ENCODE measurements at places on chromosomes 6 and 20.

DNA sequence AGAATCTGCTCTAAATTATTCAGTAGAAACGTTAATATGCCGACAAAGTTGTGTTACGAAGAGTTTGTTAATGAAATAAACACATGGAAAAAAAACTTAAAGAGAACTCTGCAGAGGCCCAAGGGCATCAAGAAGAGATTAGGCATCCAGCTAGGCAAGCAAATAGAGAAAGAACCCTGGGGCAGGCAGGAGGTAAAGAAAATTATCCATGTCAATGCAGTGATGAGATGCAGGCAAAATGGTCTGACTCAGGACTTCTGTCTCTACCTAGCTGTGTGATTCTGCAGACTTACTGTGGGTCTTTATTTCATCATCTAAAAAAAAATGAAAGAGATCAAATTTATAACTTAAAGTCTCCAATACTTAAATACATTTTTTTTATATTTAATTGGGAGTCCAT lies 448.0 kb downstream of the HAO1 start:
- DNase-seq = no peak

GRCh38 chr6:85544776-85545175 lies 48.9 kb downstream of the SNX14 start:
- DNase-seq = no peak

GRCh38 chr6:46347669-46348068 lies 143.6 kb downstream of the RCAN2 start:
- DNase-seq = no peak

DNA sequence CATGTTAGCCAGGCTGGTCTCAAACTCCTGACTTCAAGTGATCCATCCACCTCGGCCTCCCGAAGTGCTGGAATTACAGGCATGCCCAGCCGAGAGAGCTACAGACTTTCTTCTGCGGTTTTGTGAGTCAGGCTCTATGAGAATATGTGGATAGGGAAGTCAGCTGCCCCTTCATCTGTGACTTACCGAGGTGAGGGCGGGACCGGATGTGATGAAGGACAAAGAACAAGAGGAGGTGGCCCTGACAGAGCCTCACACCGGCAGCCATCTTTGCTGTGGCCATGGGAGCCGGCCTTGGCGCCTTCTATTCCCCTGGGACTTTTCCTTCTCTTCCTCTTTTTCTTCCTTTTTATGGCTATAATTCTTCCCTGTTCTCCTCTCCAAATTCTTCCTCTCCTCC lies 67.0 kb downstream of the IYD start:
- no peak for DNase-seq

DNA sequence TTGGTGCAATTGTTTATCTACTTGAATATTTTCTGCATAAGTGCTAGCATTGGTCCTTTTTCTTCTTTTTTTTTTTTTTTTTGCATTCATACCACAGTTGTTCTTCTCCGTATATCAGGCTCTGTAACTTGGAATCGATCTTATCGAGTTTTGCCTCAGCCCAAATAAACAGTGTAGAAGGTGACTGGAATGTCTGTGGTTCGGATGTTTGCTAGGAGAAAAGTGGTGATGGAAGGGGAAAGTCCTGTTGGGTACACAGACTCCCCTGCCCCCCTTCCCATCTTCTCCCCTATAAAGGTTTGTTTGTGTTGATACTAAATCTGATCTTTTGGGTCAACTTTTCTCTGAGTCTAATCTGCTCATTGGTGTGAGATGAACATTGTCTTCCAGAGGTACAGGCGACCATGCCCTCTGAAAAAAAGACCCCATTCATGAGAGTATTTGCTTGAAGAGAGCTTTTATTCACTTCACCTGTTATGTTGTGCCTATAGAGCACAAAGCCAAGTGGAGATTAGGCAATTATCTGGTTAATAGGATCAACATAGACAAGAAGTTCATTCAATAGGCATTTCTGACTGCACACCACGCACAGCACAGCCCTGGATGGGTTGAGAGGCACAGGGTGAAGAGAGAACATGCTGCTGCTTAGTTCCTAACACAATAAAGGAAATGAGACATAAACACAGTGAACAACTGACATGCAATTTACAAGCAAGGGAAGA lies 620.0 kb downstream of the PKHD1 start:
- no peak for DNase-seq

DNA sequence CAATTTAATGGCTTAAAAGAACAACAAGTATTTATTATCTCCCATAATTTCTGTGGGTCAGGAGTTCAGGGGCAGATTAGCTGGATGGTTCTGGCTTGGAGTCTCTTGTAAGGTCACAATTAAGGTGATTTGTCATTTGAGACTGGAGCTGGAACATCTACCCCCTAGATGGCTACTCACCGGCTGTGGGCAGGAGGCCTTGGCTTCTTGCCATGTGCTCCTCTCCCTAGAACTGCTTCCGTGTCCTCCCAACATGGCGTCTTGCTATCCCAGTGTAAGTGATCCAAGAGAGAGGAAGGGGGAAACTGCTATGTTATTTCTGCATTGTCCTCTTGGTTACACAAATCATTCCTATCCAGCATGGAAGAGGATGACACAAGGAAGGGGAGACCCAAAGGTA lies 210.2 kb upstream of the ECI2 start:
- DNase-seq = no peak

- DNase-seq = no peak
These were observed 63.7 kb downstream of the PHACTR2 start for GRCh38 chr6:143741480-143741879.

- DNase-seq = no peak
These were observed 22.8 kb downstream of the FYN start for GRCh38 chr6:111850295-111850937.

DNA sequence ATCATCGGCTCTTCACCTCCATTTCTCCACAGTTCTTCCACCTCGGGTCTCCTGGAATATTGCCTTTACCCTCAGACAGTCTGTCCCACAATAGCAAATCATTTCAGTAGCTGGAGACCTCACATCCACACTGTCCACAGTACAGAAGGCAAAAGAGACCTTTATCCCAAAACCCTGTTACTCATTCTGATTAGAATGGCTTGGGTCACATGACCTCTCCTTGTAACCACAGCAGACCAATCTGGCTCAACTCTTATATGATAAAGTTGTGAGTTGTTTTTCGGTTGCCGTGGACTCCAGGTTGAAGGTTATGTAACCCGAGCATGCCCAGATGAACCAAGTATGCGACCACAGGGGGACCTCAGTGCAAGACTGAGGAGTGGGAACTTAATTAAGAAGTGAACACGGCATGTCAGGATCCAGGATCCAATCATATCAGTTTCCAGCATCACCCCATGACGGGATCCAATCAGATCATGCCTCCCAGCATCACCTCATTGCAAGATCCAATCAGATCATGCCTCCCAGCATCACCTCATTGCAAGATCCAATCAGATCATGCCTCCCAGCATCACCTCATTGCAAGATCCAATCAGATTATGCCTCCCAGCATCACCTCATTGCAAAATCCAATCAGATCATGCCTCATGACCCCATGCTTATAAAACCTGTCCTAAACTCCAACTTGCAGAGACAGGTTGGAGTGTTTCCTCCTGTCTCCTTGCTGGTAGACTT lies 68.7 kb downstream of the LY86 start:
- no peak for DNase-seq

DNA sequence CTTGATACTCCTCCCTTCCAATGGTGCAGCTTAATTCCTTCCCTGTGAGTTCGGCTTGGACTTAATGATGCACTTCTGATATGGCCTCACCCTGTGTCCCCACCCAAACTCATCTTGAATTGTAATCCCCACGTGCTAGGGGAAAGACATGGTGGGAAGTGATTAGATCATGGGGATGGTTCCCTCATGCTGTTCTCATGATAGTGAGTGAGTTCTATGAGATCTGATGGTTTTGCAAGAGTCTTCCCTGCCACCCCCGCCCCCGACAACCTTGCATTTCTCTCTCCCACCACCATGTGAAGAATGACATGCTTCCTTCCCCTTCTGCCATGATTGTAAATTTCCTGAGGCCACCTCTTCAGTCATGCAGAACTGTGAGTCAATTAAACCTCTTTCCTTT lies 50.3 kb upstream of the HLA-G start:
- DNase-seq = no peak

DNA sequence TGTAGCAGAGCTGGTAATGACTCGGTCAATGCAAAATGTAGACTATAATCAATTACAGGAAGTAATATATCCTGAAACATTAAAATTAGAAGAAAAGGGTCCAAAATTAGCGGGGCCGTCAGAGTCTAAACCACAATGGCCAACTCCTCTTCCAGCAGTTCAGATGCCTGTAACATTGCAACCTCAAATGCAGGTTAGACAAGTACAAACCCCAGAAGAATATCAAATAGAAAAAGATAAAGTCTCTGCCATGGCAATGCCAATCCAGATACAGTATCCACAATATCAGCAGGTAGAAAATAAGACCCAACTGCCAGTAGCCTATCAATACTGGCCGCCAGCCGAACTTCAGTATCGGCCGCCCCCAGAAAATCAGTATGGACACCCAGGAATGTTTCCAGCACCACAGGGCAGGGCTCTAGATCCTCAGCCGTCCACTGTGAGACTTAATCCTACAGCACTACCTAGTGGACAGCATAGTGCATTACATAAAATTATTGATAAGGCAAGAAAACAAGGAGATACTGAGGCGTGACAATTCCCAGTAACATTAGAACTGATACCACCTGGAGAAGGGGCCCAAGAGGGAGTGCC lies 158.4 kb downstream of the GPX5 start:
- no peak for DNase-seq

- DNase-seq = no peak
These were observed 18.3 kb upstream of the MBOAT1 start for GRCh38 chr6:20230401-20231119.

- DNase-seq = no peak
These were observed 43.3 kb upstream of the TNFRSF21 start for GRCh38 chr6:47352966-47353365.

GRCh38 chr6:7268816-7269555 lies 44.0 kb downstream of the SSR1 start:
- DNase-seq = no peak
